Astrocyte (in vitro differentiated cells and primary cell): ENCODE measurements at places on chromosomes 16 and 17. TPM values are rescaled to one million over a fixed set of nuclear protein-coding genes. Genes with fewer than 3 reads are reported as not detected.

IRF8 gene
- 0.41 and 0.59 TPM in 2 replicates for total RNA-seq

TP53TG3F gene
- not detected in 2 replicates for total RNA-seq

CHAD gene
- total RNA-seq = not detected in 2 replicates

TMEM88 gene
- total RNA-seq = 25.3 and 33.7 TPM in 2 replicates

RIPOR1 gene
- total RNA-seq = 94.5 and 116 TPM in 2 replicates

SULT1A1 gene
- total RNA-seq = 0.41 and 0.53 TPM in 2 replicates

CACNG5 gene
- total RNA-seq = not detected in 2 replicates

TBC1D3E gene
- not detected in 2 replicates for total RNA-seq

DNA sequence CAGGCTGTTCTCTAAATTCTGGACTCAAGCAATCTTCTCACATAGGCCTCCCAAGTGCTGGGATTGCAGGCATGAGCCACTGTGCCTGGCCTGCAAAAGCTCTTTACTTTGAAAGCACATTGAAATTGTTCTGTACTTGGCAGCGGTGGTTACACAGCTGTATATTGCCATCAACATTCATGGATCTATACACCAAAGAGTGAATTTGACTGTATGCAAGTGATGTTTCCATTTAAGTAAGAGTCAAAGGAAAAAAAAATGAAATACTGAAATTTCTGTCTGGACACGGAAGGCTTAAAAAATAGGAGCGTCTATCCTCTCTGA is 450.6 kb upstream of the PSMD7 start:
- H3K36me3 ChIP-seq = no peaks in the 10 kb centered on the region
- H3K27me3 ChIP-seq = no peaks in the 10 kb centered on the region
- H3K4me3 ChIP-seq = no peak overlapping the region
- DNase-seq = no peak
- no peaks in the 10 kb centered on the region for H3K4me1 ChIP-seq

DNA sequence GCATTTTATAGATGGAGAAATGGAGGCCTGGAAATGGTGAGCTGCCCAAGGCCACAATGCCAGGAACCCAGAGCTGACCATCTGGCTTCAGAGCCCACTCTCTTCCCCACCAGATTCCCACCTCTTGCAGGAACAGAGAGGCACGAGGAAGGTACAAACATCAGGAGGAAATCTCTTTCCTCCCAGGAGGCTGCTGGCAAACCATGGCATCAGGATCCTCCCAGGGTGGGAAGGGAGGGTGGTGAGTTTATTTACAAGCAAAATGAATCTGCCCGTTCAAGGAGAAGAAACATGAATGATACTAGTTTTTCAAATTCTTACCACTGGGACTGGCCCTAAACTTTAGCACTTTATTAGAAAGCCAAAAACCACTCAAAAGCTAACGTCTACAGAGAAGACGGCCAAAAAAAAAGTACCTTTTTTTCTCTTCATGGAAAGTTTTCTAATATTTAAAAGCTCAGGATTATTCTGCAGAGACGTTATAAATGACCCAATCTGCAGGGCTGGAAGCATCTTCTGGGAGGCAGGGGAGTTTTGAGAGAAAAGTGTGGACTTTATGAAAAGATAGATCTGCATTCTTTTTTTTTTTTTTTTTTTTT is 79.1 kb downstream of the NXN start:
- H3K36me3 ChIP-seq = no peaks in the 10 kb centered on the region
- H3K4me1 ChIP-seq = peaks cover 19% of the 10 kb centered on the region
- H3K27ac ChIP-seq = no peak overlapping the region
- no peak for DNase-seq
- H3K4me3 ChIP-seq = no peak overlapping the region
- no peaks in the 10 kb centered on the region for H3K27me3 ChIP-seq

GRCh38 chr17:59914274-59914854 is 21.4 kb downstream of the RPS6KB1 start:
- DNase-seq = peak; percentile 23
- no peaks in the 10 kb centered on the region for H3K27me3 ChIP-seq
- H3K4me1 ChIP-seq = no peaks in the 10 kb centered on the region
- H3K27ac ChIP-seq = no peak overlapping the region
- peaks cover 17% of the 10 kb centered on the region for H3K36me3 ChIP-seq

GRCh38 chr17:7045492-7046126 is 1.7 kb upstream of the SLC16A11 start:
- peak; percentile 55 for DNase-seq
- H3K4me3 ChIP-seq = no peak overlapping the region
- H3K4me1 ChIP-seq = peaks cover 17% of the 10 kb centered on the region

DNA sequence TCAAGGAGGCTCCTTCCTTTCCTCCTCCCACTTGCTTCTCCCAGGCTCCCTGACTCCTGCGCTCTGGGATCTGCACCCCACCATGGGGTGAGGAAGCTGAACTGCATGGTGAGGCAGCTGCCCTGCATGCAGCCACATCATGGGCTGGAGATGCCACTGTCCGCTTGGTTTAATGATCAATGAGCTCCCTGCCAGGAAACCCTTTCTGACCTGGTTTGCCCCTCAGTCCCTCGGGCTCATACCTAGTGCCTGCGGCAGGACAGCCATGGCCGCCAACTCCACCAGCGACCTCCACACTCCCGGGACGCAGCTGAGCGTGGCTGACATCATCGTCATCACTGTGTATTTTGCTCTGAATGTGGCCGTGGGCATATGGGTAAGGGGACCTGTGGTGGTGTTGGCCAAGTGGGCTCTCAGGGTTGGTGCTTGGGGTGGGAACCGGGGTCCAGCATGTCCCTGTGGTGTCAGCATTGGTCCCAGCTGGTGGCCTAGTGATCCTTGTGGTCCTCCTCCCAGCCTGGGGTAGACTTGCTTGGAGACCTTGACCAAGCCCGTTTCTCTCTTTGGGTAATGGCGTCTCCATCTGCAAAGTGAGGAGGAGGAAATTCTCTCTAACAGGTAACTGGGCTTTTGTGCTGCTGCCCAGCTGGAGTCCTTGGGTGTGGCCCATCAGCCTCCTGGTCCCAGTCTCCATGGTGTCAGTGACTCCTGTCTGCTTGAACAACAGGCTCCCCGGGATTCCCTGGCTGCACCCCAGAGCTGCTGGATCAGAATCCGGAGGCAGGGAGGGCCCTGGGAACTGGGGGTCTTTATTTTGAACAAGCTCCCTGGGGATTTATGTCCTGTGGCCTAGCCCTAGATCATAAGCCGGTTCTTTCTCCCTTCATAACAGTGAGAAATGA is at the start of gene SLC5A10:
TSS of gene SLC5A10 (plus strand) at position 225 of the 902 bp plus-strand sequence. CDS start at position 266, 41 bp downstream.
- DNase-seq = no peak
- H3K27me3 ChIP-seq = peaks cover 12% of the 10 kb centered on the region
- no peaks in the 10 kb centered on the region for H3K4me1 ChIP-seq
- H3K27ac ChIP-seq = no peak within 1 kb of the TSS
- no peak within 1 kb of the TSS for H3K4me3 ChIP-seq

DNA sequence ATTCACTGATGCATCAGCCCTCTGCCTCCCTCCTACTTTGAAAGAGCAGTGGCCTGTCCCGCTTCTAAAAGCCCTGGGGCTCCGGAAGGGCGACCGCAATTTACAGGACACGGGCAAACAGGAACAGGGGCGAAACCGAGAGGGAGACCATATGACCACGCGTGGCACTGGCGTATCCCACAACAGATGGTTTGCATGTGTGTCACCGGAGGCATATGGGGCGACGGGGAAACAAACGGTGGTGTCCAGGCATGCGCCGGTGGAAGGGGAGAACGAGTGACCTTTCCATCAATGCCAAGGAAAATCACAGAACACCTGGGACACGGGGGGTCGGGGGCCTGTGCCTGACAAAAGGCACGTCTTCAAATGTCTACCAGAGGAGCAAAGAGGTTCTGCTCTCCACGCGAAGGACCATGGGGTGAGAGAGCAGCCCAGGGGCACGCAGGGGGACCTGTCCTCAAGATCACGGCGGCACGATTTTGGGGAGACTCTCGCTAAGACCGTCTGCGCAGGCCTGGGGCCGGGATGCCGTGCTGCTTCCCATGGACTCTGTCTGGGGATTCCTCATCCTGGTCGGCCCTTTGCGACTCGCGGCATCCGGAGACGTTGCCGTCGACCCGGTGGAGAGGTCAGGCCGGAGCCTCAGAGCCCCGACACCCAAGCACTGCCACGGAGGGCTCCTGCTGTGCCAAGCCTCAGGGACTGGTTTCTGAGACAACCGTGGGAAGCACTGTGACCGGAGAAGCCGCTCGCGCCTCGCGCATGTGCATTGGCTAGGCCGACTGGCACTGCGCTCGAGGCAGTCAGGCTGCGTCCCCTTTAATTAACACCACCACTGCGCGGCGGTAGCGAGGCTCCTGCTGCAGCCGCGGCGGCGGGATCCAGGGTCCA is 12.8 kb upstream of the KCNJ18 start:
- DNase-seq = no peak
- H3K27me3 ChIP-seq = no peaks in the 10 kb centered on the region
- H3K4me1 ChIP-seq = no peaks in the 10 kb centered on the region
- no peak overlapping the region for H3K4me3 ChIP-seq

DNA sequence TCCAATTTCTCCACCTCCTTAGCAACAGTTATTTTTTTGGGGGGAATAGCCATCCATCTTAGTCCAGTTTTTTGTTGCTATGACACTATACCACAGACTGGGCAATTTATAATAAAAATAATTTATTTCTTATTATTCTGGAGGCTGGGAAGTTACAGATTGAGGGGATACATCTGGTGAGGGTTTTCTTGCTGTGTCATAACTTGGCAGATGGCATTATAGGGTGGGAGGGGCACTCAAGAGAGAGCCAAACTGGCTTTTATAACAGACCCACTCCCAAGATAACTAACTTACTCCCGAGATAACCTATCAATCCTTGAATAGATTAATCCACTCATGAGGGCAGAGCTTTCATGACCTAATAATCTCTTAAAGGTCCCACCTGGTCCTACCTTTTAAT is 84.2 kb downstream of the ABCA8 start:
- no peak overlapping the region for H3K27ac ChIP-seq
- H3K27me3 ChIP-seq = no peaks in the 10 kb centered on the region
- no peaks in the 10 kb centered on the region for H3K36me3 ChIP-seq
- no peak overlapping the region for H3K4me3 ChIP-seq
- no peaks in the 10 kb centered on the region for H3K4me1 ChIP-seq
- DNase-seq = no peak

DNA sequence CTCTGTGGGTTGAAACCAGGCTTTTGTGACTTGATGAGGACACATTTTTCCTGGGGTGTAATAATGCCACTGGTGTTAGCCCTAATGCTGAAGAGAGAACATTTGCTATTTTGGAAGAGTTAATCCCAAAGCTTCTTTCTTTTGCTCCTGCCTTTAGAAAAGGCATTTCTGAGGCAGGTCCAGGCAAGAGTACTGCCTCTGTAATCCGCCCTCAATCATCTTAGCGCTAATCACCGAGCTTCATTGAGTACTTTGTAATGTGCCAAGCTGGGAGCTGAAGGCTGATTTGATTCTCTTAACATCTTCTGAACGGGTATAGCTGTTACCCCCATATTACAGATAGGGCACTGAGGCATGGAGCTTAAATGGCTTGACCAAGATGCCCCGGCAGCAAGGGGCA is 60.3 kb downstream of the AKAP1 start:
- no peaks in the 10 kb centered on the region for H3K27me3 ChIP-seq
- H3K4me3 ChIP-seq = no peak overlapping the region
- H3K4me1 ChIP-seq = no peaks in the 10 kb centered on the region
- no peak overlapping the region for H3K27ac ChIP-seq
- no peaks in the 10 kb centered on the region for H3K36me3 ChIP-seq
- no peak for DNase-seq

- DNase-seq = peak; percentile 48
- H3K4me3 ChIP-seq = no peak overlapping the region
- H3K36me3 ChIP-seq = no peaks in the 10 kb centered on the region
- H3K4me1 ChIP-seq = peaks cover 14% of the 10 kb centered on the region
Observed at GRCh38 chr17:64081802-64082799, 47.8 kb downstream of the ERN1 start.

DNA sequence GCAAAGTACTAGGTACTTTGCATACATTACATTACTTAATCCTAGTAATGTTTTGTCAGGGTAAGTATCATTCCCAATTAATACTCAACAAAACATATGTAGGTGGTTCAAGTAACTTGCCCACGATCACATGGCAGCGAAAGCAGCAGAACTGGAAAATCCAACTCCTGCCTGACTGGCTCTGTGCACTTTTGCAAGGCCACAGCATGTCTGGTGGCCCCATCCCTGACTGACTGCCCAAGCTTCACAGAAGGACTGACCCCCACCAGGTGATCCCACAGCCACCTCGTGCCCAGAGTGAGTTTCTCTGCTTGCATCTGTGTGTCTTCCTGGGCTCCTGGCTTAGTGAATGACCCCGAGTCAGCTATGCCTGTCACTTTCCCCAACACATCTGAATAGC is 11.4 kb downstream of the CNP start:
- H3K27me3 ChIP-seq = no peaks in the 10 kb centered on the region
- H3K4me1 ChIP-seq = peaks cover 6% of the 10 kb centered on the region
- no peak for DNase-seq
- H3K4me3 ChIP-seq = no peak overlapping the region
- no peak overlapping the region for H3K27ac ChIP-seq

GRCh38 chr17:39240631-39241030 is 14.9 kb upstream of the STAC2 start:
- no peak overlapping the region for H3K27ac ChIP-seq
- H3K36me3 ChIP-seq = no peaks in the 10 kb centered on the region
- peaks cover 7% of the 10 kb centered on the region for H3K4me1 ChIP-seq
- H3K4me3 ChIP-seq = no peak overlapping the region

DNA sequence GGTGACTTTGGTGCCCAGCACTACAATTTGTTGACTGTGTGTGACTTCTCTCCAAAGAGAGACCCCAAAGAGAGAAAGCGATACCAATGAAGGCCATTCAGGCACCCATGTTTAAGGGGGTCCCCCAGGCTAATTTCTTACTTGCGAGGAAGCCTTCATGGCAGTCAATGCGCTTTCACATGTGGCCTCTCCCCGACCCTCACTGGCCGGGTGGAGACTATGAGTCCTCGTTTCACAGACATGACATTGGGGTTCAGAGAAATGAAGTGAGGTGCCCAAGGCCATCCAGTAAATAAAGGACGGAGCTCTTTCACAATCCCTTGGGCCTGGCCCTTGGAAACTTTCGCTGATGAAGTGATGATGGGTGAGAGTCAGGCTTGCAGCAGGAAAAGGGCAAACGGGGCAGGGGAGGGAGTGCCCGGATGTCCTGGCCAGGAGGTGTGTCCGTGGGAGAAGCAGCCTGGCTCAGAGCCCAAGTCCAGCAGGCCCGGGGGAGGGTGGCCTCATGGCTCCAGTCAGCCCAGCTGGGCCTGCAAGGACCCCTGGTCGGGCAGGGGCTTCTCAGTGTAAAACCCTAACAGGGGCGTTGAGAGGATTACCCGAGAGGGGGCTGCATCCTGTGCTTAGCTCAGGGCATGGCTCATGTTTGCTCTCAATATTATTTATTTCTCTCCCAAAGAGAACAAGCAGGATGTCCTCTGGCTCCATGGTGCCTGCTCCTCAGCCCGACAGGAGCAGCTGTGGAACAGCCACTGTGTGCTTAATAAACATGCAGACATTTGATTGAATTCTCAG is 14.7 kb downstream of the TBX2 start:
- no peak overlapping the region for H3K27ac ChIP-seq
- H3K27me3 ChIP-seq = peaks cover 4% of the 10 kb centered on the region
- peaks cover 21% of the 10 kb centered on the region for H3K4me1 ChIP-seq
- no peaks in the 10 kb centered on the region for H3K36me3 ChIP-seq

GRCh38 chr17:45984368-45984767 is 14.7 kb upstream of the STH start:
- no peak for DNase-seq
- no peaks in the 10 kb centered on the region for H3K36me3 ChIP-seq
- H3K27me3 ChIP-seq = peaks cover 6% of the 10 kb centered on the region
- H3K4me3 ChIP-seq = no peak overlapping the region
